ENCODE measurements at places on chromosomes 3 and 15.
A peak's percentile ranks its signal among the peaks of the same experiment; 100 is the strongest.

DNA sequence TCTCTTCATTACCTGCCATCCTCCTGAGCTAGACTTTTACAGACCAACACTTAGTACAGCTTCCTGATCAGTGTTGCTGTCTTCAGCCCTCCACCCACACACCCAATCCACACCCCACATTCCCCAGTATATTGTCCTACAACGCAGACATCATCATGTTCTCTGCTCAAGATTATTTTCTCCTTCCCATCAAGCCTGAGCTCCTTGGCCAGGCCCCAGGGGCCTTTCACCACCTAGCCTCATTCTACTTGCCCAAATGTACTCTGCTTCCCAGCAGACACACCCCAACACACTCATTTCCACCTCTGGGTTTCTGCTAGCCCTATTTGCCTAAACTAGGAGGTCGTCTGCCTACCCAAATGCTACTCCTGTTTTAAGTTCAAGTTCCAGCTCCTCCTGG, 37.0 kb downstream of the DAPK2 start:
- no peak for DNase-seq

DNA sequence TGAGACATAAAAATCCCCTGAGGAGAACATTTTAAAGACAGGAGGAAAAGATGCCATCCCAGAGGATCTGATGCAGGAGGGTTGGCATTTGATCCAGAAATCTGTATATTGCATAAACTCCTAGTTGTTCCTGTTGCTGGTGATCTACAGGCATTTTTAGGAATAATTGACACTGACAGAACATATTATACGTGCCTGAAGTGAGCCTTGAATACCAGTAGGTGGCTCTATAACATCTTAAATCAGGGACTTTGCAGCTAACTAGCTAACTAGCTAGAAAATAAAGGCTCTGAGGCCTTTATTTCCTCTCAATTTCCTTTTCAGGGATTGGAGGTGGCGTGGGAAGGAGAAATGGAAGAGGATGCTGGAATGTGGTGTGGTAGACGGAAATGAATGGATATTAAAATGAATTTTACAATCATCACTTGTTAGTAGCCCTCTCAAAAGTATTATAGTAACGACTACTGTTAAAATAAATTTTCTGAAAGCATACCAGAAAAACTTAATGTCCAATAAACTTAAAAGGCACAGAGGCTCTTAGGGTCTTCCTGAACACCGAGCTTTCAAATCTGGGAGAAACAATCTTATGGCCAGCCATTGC, 73.8 kb upstream of the ZBED2 start:
- DNase-seq: peak; percentile 53

- DNase-seq: peak; percentile 64
Measured at GRCh38 chr3:10957976-10958749, 34.4 kb upstream of the SLC6A1 start.

GRCh38 chr15:92111751-92112150, 258.2 kb downstream of the SLCO3A1 start:
- DNase-seq: no peak

DNA sequence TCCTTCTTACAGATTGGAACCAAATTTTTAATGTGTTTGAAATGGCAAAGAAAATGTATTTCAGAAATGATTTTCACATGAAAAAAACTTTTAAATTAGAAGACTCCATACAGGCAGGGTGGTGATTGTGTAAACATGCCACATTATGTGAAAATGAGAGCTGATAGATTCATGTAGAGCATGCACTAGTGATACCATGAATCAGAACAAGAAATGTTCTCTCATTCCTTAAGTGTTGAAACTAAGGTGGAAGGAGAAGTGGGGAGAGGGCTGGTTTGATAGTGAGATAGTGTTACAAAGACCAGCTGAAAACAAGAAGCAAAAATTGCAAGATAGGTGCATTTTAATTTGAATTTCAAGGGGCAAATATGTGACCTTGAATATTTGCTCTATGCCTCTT, 100.3 kb downstream of the CCNL1 start:
- DNase-seq: no peak

DNA sequence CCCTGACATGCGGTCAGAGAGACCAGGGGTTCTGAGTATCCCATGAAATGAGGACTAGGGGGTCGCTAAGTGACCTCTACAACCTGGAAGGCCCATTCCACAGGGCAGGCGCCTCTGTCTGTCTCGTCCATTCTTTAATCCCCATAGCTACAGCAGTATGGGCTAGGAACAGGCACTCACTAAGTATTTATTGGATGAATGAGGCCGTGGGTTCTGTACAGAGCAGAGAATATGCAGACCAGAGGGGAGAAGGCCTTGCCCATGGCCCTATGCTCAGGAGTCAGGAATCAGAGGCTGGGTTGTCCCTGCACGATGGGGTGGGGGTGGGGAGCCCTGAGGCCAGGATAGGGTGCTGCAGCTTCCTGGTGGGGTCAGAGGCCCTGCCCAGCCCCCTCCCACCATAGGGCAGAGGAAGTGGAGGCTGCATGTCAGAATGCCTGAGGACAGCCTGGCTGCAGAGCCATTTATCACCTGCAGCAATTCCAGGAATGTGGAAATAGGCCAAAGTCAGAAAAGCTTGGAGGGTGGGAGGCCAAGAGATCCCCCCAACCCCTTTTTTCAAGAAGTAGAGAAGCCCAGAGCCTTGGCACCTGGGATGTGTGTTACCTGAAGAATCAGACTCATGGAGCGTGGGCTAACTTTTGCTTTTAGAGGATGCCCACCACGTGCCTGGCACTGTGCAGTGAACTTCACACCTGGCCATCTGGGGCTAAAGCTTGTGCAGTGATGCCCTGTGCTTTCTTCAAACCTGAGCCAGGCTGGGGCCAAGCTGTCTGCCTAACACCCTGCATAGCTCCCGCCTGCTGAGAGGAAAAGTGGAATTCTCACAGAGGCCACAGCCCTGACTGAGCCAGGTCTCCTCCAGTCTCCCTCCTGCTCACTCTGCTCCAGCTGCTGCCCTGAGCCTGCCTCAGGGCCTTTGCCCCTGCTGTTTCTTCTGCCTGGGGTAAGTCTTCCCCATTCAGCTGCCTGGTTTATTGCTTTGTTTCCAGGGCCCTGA, 109.4 kb downstream of the WNT7A start:
- no peak for DNase-seq

GRCh38 chr3:133162265-133162664, 124.1 kb downstream of the TMEM108 start:
- DNase-seq: no peak

DNA sequence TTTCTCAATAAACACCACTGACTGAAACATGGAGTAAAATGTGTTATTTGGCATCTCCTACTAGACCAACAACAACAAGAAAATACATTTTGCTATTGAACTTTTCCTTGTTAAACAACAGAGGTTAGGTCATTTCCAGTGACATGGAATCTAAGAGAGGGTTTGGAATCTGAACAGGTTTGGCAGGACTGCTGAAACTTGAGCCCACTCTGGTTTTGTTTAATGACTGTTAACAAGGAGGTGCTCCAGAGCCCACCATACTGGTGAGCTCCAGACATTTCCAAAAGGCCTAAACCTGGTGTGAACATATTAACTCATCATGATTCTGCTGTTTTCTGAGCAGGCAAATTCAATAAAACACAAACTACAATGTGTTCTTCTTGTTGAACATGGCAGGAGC, 330.7 kb upstream of the TRIM42 start:
- DNase-seq: no peak

DNA sequence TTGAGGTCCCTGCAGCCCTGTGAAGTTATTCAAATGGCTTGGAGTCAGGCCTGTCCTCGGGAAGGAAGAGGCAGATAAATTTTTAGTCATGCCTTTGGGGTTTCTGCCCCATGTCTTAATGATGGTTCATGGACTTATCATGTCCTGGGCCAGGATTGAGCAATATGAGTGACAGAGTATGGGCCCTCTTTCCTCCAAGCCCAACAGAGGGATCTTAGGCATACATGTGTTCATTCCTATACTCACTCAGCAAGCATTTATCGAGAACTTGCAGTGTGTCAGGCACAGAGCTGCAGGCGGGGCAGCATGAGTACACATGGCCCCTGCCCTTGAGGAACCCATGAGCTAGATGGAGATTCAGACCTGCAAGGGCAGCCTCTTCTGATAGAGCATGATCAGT, 6.2 kb downstream of the ESYT3 start:
- no peak for DNase-seq

DNA sequence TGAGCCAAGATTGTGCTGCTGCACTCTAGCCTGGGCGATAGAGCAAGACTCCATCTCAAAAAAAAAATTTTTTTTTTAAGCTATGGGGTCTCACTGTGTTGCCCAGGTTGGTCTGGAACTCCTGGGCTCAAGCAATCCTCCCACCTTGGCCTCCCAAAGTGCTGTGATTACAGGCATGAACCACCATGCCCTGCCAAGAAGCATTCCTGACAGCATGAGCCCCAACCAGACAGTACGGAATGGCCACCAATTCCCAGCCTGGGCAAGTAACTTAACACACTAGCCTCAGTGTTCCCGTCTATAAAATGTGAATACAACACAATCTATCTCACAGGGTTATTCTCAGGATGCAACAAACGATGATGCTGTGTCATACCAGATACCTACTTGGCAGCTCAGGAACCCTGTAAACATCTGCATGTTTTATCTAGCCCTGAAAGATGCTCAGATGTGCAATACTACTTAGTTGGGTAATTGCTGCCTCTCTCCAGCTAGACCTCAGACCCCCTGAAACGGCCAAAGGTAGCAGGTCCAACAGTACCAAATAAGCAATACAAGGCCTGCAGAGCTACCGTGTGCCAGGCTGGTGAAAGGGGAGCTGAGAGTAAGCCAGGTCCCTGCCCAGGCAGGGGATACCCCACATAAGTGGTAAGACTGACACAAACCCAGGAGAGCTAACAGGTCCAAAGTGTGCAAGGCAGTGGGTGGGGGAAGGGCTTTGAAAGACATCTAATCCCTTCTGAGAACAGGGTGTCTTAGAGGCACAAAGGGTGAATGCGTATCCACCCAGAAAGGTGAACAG, 1.9 kb downstream of the TKT start:
- peak; percentile 29 for DNase-seq

DNA sequence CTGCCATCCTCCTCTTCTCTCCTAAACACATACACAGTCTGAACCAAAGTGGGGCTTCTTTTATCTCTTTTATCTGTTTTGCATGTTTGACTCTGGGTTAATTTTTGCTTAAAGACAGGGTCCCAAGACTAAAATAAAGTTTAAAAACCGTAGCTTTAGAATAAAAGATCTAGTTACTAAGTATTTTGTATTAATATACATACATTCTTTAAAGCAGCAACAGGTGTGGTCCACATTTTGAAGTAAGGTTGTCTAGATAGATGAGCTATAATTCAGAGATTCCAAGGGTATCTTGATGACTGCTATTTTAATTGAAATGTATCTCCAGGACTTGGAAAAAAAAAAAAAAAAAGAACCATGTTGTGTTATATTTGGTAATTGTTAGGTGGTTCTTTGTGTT, 61.3 kb downstream of the CALML4 start:
- no peak for DNase-seq

DNA sequence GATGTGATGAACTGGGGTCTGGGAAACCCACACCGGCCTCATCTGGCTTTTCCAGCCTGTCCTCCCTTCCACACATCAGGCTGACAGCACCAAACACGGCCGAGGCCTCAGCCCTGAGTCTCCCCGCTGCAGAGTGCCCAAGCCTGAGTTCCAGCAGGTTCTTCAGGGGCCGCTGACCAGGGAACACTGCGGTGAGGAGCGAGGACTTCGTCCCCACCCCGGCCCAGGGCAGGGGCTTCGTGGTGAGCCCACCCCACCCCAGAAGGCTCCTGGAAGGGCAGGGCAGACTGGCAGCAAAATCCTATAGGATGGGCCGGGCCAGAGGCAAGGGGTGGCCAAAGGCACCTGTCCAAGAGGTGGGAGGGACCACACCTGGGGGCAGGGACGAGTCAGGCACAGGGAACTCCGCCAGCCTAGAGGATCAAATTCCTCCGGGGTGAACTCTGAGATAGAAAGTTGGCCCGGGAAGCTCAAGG, at the start of gene SLC51A:
SLC51A (plus strand) TSS at position 446 of the 476 bp plus-strand sequence. CDS start 179 bp downstream, outside the sequence.
- DNase-seq: no peak

DNA sequence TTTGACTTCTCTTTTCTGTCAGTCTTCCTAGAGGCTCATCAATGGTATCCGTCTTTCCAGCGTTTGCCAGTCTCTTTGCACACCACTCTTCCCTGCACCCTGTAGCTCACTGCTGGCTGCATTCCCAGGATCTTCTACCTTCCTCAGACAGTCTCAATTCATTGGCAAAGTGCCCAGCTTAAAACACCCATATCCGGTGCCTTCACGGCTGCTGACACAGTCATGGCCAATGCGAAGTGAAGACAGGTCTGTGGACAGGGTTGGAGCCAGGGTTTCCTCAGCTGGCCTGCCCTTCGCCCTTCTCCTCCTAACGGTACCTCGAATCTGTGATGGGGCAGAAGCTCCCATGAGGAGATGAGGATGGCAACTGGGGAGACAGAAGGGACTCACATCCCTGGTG, 36.1 kb downstream of the PTH1R start:
- no peak for DNase-seq

DNA sequence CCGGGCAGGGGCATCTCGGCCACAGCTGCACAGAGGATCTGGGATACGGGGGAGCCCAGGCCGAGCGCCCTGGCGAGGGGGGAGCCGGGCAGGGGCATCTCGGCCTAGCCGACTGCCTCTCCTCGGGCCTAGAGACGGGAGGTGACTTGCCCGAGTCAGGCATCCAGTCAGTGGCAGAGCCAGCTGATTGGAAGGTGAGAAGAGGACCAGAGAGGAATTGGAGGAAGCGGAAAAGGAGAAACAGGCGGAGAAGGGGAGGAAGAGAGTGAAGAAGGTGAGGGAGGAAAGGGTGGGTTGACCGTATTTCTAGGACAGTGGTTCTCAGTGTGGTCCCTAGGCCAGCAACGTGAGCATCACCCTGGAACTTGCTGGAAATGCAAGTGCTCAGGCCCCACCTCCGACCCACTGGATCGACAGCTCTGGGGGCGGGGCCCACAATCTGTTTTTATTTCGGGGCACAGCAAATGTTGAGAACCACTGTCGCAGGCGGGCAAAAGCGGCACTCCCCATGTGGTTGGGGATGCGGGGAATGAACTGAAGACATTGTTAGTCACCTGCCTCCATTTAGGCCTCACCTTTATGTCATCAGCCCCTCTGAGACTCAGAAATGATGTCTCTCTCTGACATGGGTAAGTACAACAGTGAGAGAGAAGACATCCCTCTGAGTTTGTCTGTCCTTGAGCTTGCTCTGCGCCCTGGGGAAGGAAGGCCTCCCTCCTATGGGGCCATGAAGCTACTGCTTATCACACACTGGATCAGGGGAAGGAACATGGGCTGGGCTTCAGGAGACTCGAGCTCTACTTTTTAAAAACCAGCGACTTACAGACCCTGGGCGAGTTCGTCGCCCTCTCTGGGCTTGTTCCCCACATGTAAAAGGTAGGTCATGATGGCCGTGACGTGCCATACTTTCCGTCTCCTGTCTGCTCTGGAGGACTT, 1.0 kb upstream of the MELTF start:
- DNase-seq: no peak

GRCh38 chr3:81765400-81765799, 4.0 kb upstream of the GBE1 start:
- no peak for DNase-seq

DNA sequence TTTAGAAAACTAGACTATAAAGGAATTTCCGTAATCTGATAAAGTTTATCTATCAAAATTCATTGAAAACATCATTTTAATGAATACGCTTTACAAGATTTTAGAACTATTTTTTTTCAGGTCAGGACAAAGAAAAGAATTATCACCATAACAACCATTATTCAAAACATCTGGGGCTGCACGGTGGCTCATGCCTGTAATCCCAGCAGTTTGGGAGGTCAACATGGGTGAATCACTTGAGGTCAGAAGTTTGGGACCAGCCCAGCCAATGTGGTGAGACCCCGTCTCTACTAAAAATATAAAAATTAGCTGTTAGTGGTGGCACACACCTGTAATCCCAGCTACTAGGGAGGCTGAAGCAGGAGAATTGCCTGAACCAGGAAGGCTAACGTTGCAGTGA, 260.4 kb downstream of the WNT5A start:
- no peak for DNase-seq
